Muscle of arm (tissue), 14 donors: ENCODE measurements at places on chromosomes 1 and 21. TPM values are rescaled to one million over a fixed set of nuclear protein-coding genes. Genes with fewer than 3 reads are reported as not detected.
A peak's percentile ranks its signal among the peaks of the same experiment; 100 is the strongest.

PRRX1 gene
- polyA plus RNA-seq: 279 TPM

SPRR1A gene
- polyA plus RNA-seq: not detected

DNA sequence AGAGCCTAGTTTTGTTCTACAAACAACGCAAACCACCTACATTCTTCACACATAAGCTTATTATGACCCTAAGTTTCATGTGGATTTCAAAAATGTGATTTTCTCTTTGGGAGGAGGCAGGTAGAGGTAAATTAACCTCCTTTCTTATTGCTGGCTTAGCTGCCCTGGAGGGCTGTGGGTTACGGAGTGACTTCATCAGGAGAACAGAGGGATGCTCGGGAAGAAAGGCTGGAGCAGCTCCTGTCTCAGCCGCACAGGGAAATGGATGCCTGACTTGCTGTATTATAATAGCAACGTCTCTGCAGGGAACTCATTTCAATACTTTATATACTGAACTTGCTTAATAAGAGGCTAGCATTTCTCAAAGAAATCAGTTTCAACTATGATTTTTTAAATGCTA is 14.1 kb upstream of the CREG1 start:
- no peak for DNase-seq

DNA sequence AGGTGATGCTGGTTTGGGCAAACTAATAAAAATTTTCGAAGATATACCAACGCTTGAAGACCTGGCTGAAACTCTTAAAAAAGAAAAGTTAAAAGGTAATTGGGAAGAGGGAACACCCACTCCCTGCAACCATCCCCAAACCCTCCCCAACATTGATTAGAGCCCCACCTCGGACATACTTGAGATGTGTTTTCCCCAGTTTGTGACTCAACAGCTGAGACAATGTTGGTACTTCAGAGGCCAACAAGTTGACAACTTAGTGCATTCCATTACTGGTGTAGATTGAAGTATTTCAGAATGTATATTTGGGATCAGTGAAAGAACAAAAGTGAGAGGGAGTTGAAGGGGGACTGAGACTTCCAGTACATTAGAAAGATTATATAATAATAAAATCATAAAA is 5.1 kb downstream of the IFI16 start:
- DNase-seq: no peak

ATAD3C gene
- 0.38 TPM for polyA plus RNA-seq

FCRL5 gene
- polyA plus RNA-seq: 0.12 TPM

- DNase-seq: no peak
Measured at GRCh38 chr1:208141610-208142192, 102.5 kb downstream of the PLXNA2 start.

- DNase-seq: no peak
Measured at GRCh38 chr1:99535470-99536164, 110.3 kb upstream of the PALMD start.

NBPF19 gene
- 12.5 TPM for polyA plus RNA-seq

- DNase-seq: peak; percentile 74
Measured at GRCh38 chr1:111507411-111508201, 4.2 kb upstream of the ADORA3 start.

ASCL5 gene
- 0.14 TPM for polyA plus RNA-seq

KANK4 gene
- polyA plus RNA-seq: 11.1 TPM

TAS1R1 gene
- polyA plus RNA-seq: not detected

- no peak for DNase-seq
Measured at GRCh38 chr1:67792103-67792502, 41.2 kb downstream of the GNG12 start.
